ENCODE measurements at places on chromosomes 2 and 18.

- no peak for DNase-seq
Measured at GRCh38 chr2:216918088-216918680, 58.3 kb upstream of the TNP1 start.

DNA sequence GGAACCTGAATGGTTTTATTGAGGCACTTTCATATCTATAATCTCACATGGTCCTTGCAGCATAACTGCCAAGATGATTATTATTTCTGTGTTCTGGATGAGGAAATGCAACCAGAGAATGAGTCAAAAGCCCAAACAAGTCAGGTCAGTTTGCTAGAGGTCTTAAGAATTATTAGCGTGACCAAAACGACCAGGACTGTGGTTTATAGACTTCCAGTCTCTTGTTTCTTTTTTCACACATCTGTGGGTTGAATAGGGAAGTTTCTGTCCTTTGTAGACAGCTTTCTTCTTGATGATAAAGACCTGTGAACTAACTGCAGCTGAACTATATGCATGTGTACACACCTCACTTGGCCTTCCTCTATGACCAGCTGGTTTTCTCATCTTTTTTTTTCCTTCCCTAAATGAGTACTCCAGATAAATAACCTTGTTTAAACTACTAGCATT lies 13.9 kb downstream of the ADAM23 start:
- no peak for DNase-seq

GRCh38 chr2:29278966-29279365 lies 163.8 kb downstream of the CLIP4 start:
- no peak for DNase-seq

DNA sequence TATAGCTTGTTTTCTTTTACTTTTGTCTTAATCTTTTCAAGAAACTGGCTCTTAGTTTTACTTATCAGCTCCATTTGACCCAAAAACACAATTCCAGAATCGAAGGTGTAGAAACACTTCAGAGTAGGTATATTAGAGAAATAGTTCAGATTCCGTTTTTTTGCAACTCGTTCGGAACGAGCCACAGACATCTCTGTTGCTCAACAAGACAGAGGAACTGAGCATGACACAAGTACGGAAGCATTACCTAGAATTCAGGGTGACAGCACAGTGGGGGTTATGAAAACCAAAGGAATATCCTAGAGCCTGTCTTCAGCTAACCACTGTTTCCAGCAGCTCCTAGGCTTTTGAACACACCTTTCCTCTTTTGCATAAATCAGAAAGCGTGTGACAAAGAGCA lies 5.0 kb downstream of the HRH4 start:
- no peak for DNase-seq

DNA sequence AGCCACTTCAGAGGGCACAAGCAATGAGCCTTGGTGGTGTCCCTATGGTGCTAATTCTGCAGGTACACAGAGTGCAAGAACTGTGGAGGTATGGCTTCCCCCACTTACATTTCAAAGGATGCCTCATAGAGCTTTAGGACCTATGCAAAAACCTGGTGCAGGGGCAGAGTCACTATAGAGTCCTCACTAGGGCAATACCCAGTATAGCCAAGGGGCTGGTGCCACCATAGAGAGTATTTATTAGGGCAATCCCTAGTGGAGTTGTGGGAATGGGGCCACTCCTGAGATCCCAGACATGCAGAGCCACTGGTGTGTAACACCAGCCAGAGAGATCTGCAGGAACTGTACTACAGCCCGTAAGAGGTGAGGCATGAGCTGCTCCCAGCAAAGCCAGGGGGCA lies 312.2 kb downstream of the SLC4A3 start:
- no peak for DNase-seq

GRCh38 chr2:239751679-239752355 lies 273.3 kb downstream of the NDUFA10 start:
- DNase-seq = no peak

DNA sequence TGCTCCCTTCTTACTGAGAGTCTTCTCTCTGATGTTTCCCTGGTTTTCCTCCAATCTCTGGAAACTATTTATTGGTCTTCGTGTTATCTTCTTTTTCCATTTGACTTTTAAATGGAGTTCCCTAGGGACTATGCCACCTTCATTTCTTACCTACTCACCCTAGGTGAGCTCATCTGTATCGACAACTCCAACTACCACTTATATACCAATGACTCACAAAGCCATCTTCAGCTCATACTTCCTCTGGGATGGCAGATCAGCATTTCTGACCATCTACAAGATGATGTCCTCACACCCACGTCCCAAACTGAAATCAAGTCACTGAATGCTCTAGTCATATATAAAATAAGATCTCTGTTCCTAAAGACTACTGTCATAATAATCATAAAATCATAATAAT lies 40.6 kb downstream of the CFAP210 start:
- DNase-seq = no peak

DNA sequence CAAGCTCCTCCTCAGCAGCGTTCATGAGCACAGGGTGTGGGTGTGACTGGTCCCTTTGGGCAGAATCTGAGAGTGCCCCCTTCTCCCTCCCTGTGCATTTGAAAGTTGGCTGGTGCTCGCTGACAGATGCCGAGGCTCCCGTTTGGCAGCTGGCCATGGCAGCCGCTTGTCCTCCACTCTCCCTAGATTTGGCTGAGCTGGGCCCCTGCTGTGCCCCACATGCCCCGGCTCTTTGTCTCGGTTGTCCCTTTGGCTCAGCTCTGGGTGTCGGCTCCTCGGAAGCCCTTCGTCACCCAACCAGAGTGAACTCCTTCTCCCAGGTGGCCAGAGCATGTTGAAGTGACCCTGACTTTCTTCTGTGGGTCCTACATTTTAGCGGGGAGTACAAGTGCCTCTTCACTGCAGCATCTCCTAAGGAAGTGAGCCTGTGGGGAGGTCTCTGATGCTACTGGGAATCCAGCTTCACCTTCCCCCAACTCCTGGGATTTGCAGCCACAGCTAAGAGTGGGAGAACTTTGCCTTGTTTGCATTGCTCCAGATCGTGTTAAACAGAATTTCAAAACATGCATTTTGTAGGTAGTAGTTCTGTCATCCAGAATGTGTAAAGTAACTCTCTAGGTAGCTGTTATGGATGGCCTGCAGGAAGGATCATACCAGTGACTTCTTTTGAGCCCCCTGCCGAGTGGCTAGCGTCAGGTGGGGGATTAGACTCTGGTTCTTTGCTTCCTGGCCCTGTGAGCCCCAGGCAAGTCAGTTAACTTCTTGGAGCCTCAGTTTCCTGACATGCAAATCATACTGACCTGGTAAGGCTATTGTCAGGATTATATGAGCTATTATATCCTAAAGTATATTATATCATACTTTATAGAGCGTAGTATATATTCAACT lies 24.2 kb downstream of the HPCAL1 start:
- DNase-seq = no peak

DNA sequence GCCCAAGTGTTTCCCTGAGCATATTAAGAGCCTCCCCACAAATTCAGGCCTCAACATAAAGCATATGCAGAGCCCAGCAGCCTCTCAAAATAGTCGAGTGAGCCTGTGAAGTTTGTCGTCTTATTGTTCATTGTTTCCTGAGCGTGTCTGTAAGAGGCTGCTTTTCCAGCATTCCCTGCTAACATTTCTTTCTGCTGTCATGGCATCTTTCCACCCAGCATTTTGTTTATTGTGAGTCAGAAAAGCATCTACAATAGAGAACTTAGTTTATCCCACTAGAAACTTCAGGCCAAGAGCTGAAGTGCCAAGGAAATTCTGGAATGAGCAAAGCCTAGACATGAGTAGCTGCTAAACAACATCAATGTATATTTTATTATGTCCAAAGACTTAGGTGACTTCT lies 46.3 kb upstream of the STAM2 start:
- DNase-seq = no peak

- DNase-seq = no peak
Measured at GRCh38 chr2:150620416-150620815, 132.9 kb upstream of the RND3 start.

GRCh38 chr2:236672606-236673005 lies 103.0 kb downstream of the ACKR3 start:
- no peak for DNase-seq

DNA sequence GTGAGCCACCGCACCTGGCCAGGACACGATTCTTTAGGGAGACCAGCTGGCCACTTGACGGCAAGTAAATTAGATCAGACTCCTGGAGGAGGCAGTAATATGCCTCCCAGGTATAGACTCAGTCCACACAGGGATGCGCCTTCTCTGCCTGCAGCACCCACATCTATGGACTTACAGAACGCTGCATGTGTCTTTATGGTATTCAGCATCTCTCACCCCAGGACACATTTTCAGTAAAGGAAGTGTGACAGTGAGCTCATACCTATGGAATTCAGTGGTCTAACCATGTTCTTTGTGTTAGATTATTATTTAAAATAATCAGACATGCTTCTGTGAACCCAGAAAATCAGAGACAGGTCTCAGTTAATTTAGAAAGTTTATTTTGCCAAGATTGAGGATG lies 5.9 kb upstream of the NARS1 start:
- no peak for DNase-seq

GRCh38 chr2:215461836-215462532 lies 26.1 kb upstream of the FN1 start:
- no peak for DNase-seq

- no peak for DNase-seq
Measured at GRCh38 chr2:17538022-17538843, 2.3 kb upstream of the VSNL1 start.

- DNase-seq = no peak
Measured at GRCh38 chr2:88880441-88880953, 189.0 kb downstream of the RPIA start.

- peak; percentile 22 for DNase-seq
Measured at GRCh38 chr2:28624793-28625701, 126.6 kb upstream of the PPP1CB start.

DNA sequence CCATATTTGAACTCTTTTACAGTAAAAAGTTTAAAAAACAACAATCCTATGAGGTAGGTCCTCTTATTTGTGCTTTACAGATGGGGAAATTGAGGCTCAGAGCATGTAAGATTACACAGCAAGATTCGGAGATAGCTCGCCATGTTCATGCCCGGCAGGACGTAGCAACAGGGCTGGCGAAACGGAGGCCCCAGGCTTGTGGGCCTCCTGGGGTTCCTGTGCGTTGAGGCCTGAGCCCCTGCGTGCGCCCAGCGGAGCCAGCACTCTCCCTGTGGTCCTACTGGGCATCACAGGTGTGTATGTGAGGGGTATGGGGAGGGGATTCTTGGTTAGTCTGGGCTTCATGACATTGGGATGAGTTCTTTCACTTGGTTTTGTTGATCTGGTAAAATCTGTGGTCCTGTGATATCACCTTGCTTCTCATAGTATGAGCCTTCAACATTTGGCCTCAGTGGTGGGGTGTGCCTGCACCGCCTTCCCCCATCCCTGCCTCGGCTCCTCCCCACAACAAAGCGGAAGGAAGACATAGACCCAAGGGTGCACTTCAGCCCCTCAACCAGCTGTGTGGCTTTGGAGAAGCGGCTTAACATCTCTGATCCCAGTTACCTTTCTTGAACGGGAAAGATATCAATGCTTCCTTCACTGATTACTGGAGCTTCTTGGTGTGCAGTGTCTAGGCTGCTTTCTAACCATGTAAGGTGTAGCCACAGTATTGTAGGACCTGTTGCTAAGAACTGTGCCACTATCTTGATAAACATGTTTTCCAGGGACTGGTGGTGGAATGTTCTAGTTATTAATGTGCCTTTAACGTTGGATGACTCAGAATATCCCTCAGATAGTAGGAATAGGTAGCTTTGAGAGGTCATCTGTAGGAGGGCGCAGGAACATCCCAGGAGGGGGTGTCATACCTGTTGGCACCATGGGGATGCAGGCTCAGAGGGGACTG lies 37.2 kb downstream of the HPCAL1 start:
- DNase-seq = no peak

DNA sequence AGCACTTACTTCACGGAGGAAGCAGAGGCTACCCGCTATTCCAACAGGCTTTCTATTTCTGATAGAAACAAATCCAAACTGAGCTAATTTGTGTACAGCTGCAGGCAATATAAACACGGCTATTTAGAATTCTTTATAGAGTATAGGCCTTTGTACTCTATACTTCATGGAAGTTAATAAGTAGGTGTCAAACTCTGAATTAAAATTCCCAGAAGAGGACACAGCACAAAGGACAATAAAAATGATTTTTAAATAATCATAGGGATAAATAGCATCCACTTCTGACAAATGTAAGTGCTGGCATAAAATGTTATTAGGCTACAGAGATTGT lies 261.5 kb downstream of the AFF3 start:
- no peak for DNase-seq

DNA sequence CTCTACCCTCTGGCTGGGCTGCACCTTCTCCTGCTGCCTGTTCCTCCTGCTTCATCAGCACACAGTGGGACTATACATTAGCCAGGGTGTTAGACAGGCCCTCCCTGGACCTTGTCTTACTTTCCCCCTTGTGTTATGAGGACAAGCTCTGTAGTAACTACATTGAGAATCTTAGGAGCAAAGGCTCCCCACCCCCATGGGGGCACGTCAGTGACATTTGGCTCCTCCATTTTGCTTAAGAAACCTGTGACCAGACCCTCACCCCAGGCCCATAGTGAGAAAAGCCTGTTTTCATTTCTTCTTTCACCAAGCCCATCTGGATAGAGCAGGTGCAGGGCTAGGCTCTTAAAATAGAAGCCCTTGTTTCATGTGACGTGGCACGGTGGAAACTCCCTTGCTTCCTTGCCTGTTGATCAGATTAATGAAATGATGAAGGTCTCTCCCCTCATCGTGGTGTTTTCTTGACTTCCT lies 146.7 kb downstream of the RPIA start:
- peak; percentile 47 for DNase-seq

DNA sequence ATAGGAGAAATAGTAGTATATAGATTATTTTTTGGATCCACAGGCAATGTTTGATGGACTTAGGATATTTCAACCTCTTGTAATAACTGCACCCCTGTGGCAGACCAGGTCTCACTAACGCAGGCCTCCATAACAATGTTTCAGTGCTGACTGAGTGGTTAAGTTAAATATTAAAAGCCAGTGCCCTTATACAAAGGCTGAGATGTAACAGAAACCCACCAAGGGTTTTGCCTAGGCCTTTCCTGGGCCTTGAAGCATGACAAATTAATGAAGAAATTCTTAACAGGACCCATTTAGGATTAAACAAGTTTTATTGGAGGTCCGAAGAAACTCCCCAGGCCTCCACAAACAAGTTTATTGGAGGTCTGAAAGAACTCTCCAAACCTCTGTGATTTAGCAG lies 1.6 kb upstream of the SUCLG1 start:
- DNase-seq = no peak

GRCh38 chr2:231222318-231223000 lies 24.0 kb downstream of the ARMC9 start:
- DNase-seq = no peak

DNA sequence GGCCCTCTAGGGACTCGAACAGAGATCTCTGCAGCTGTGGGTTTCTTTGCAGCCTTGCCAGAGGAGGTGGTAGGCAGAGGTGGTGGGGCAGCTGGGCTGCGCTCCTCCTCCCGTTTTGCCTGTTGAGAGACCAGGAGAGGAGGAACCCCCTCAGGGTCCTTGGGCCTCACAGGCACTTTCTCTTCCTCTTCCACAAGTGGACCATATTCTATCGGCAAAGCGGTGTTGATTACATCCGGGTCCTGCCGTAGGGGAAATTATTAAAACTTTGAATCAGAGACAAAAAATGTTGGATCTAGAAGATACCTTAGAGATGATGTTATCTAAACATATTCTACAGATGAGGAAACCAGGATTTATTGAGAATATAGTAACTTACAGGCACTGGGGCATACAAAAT lies 78.5 kb downstream of the CLIP4 start:
- no peak for DNase-seq

- no peak for DNase-seq
Measured at GRCh38 chr2:227853765-227854271, 17.6 kb upstream of the DAW1 start.

All from activated B cell treated with CpG ODN at 0.5 μM for 24 hours (primary cell).